Ureter (tissue), 1 donor: ENCODE measurements at places on chromosomes 4 and X.
A peak's percentile ranks its signal among the peaks of the same experiment; 100 is the strongest.

DNA sequence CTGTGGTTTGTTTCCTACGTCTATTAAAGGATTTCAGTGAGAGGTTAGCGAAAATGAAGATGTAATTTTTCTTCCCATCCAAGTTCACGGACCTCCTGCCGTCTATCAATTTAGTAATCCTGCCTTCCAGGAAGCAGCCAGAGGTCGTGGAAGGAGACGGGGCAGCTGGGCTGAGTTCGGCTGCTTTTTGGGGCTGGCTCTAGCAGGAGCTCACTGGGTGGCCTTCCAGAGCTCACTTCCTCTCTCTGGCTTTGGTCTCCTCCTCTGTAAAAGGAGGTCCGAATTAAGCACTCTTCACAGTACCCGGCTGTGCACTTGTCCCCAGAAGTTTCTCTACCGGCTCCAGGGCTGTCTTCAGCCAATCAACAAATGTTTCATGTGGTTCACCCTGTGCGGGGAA, 295.4 kb downstream of the BCOR start:
- no peak for DNase-seq

DNA sequence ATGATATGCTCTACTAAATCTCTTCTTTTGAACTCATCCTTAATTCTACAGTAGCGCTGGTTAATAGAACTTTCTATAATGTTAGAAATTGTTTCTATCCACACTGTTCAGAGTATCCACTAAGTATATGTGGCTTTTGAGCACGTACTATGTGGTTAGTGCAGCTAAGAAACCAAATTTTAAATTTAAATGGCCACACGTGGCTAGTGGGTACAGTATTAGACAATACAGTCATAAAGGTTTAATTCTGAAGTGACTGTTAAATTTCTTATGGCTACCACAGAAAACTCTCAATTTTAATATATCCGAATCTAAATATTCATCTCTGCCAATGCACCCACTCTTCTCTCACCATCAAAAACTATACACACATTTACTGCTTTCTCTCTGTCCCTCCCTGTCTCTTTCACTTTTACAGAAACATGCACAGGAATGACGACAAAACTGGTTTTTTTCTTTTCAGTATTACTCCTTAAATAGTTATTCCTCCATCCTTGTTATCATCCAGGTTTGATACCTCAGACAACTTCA, 583.9 kb downstream of the KCTD8 start:
- DNase-seq, result no peak

DNA sequence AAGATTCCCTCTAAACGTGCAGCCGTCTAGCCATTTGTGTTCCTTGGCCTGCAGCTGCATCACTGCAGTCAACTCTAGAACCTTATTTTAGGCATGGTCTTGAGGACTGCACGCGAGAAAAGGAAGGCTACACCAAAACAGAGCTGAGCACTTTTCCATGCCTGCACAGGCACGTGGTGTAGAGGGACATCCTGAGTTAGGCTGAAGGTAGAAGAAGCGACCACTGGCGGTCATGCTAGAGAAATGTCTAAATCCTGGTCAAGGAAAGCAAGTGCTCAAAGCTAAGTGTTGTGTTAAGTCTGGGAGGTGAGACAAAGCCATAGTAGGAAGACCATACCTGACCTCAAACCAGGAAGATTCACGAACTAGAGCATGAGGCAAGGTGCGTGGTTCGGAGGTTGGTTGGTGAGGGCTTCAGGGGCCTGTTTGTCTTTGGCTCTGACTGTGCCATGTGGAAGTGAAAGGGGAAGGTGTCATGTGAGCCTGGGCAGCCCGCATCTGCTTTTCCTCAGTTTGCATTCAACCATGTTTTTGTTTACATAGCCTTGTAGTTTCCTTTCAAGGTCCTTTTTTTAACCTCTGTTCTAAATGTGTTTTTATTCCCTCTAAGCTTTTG, 203.8 kb downstream of the AASDH start:
- DNase-seq, result no peak

- DNase-seq, result no peak
Observed at GRCh38 chr4:168841000-168841671, 168.9 kb downstream of the CBR4 start.

DNA sequence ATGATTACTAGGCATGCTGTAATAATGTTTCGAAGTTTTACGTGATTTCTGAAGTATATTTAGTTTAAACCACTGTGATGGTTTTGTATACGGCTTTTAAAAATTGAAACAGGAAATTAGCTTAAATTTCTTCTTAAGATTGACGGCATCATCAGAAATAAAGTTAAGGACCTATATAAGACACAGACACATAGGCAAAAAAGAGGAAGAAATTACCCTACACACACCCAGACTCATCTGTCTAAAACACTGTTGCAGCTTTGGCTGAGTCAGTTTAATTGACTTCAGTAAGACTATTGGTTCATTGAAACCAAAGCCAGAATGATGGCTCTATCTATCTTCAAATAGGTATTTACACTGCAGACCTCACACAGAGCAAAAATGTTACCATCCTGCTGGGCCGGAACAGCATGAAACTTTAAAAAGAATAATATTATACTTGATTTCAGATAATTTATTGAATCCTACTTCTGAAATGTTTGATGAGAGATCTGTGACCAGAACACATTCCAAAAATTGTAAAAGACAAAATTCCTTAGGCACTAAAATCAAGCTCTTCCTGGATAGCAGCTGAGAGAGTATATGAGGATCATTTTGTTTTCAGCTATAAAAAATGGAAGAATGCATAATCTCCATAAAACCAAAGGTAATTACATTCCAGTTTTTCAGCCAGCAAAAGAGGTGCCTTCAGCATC, 4.5 kb downstream of the HHIP start:
- no peak for DNase-seq

GRCh38 chr4:73127839-73128453, 58.4 kb upstream of the COX18 start:
- DNase-seq, result no peak

- no peak for DNase-seq
Observed at GRCh38 chrX:43940816-43941474, 32.2 kb downstream of the NDP start.

- peak; percentile 49 for DNase-seq
Observed at GRCh38 chr4:42655921-42656678, 805 bp downstream of the ATP8A1 start.
